Activated CD4-positive, alpha-beta T cell treated with anti-CD3 and anti-CD28 coated beads, Interleukin-2, amount 50 U/mL, for 1 hour (primary cell): ENCODE measurements at places on chromosomes 13 and 19.

DNA sequence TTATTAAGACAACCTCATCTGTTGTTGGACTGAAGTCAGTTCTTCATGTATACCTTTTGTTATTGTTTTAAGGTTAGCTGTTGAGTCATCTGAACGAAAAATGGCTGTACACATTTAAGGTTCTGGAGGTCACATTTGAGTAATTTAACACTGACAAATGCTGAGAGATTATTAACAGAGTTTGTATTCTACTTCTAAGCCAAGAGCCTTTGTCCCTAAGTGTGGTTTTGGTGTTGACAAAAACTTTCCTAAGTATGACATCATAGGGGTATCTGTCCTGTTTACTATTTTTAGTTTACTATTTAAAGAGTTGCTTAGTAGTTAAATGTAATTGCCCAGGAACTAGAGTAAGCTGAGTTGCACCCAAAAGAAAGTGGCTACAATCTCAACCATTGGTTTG, 71.9 kb downstream of the CDK8 start:
- no peak for DNase-seq

DNA sequence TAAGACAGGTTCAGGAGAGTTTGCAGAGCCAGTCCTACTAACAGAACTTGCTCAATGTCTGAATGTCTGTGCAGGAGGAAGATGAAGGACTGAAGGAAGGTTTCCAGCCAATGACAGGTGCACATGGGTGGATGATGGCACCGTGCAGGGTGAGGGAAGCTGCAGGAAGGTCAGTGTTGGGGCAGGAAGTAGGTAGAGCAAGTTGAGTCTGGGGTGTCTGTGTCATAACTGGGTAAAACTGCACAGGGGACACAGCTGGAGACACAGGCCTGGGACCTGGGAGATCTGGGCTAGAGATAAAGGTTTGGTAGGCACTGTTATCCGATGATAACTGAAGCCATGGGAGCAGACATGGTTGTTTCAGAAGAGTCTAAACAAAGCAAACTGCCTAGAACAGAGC, 116.9 kb downstream of the USP12 start:
- no peak for DNase-seq

GRCh38 chr19:55553217-55554182, 8.2 kb upstream of the SBK3 start:
- DNase-seq = no peak

DNA sequence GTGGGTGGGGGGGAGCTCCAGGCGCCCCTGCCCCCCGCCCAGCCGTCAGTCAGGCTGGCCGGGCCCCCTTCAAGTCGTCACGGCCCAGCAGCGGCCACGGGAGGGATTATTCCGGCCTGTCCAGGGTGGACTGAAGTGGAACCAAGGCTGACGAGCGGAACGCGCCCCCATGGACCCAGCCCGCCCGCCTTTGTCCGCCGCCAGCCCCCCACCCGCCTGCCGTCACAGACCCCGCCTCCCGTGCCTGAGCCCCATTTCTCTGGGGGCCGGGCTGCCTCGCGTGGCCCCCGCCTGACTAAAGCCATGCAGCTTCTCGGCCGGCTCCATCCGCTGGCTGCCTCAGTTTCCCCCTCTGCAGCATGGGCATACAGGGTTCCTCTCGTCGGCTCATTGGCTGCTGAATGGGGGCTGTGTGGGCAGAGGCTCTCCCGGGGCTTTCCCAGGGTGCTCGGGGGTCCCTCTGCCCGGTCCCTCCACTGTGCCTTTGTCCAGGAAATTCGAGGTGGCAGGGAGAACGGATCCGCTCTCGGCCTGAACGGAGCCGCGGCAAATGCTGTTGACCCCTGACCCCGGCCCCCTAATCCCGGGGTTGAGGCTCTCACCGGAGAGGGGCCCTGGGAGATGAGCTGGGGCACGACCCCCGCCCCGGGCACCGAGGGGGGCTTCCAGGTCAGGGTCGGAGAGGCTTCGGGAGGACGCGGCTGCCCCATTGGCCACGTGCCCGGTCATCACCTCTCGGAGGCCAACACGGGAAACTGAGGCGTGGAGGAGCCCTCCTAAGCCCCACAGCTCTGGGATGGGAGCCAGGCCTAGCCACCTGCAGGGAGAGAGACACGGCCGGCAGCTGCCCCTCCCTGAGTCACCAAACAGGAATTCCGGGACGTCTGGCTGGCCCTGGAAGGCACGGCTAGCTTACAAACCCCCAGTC, 27.4 kb downstream of the EFNA2 start:
- DNase-seq = no peak

DNA sequence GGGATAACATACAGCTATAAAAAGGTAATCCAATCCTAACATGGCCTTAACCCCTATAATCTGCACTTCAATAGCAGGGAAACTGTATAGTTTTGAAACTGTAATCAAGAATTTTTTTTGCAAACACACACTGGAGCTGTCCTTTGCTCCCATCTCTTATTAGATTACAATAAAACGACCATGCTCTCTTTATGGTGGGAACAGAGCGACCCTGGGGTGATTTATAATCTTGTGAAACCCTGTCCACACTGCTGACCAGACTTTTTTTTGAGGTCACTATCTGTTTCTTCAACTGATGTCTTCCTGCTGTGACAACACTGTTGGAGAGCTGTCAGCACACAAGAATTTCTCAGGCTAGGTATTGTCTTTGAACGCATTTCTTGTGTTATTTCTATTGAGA, 35.3 kb downstream of the DACH1 start:
- DNase-seq = no peak

DNA sequence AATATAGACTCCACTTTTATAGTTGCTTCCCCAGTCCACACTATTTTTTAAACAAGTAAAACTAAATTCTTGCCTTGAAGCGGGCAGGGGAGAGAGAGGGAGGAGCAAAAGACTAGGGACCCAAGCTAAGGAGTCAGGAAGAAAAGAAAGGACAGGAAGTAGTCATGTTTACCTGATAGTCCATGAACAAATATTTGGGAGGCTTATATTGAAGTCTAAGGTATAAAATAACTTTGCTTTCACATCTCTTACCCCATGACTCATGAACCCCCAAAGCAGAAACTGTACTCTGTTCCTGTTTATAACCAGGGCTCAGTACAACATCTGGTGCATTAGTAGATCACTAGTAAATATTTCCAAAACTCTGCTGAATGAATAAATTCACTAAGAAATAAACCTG, 67.3 kb downstream of the ZAR1L start:
- DNase-seq = no peak

GRCh38 chr19:49368711-49369358, 5.2 kb downstream of the DKKL1 start:
- no peak for DNase-seq

DNA sequence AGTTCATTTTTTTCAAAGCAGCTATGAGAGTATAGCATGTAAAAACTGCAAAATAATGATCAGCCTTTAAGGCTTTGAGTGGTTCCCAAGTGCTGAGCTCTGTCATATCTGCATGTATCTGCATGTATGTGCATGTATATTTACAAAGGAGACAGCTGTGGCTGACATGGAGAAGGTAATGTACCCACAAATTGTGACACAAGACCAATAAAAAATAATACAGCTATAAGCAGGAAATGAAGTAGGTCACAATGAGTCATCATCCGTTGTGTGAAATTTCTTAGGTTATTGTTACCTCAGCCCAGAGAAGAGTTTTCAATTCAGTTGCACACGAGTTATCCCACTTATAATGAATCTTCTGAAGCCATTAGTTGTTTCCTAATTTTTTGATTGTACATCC, 60.9 kb upstream of the MED4 start:
- DNase-seq = peak; percentile 6

DNA sequence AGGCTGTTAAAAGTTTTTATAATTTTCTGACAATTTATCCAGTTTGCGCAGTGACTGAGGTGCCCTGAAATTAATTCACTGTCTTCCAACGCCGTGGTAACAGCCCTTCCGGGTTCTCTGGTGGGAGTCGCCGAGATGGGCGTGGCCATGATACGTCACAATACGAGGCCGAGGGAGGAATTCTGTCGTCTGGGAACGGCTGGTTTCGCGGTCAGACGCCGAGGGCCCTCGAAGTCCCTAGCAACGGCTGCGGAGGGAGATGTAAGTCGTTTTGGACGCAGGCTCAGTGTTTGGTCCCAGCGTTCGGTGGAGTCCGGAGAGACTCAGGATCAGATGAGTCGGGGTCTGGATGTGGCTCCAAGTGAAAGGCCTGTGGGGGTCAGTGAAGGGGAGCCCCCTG, 21.7 kb downstream of the ZNF613 start:
- DNase-seq = no peak

- no peak for DNase-seq
Observed at GRCh38 chr13:32195713-32196112, 119.5 kb downstream of the ZAR1L start.

GRCh38 chr19:52070496-52070895, 21.9 kb upstream of the ZNF432 start:
- DNase-seq = no peak

GRCh38 chr13:49657241-49657641, 28.9 kb downstream of the ARL11 start:
- DNase-seq = no peak

GRCh38 chr19:35845215-35846037, 6.9 kb downstream of the NPHS1 start:
- DNase-seq = no peak

- no peak for DNase-seq
Observed at GRCh38 chr19:46328079-46328478, 18.8 kb upstream of the PPP5C start.

DNA sequence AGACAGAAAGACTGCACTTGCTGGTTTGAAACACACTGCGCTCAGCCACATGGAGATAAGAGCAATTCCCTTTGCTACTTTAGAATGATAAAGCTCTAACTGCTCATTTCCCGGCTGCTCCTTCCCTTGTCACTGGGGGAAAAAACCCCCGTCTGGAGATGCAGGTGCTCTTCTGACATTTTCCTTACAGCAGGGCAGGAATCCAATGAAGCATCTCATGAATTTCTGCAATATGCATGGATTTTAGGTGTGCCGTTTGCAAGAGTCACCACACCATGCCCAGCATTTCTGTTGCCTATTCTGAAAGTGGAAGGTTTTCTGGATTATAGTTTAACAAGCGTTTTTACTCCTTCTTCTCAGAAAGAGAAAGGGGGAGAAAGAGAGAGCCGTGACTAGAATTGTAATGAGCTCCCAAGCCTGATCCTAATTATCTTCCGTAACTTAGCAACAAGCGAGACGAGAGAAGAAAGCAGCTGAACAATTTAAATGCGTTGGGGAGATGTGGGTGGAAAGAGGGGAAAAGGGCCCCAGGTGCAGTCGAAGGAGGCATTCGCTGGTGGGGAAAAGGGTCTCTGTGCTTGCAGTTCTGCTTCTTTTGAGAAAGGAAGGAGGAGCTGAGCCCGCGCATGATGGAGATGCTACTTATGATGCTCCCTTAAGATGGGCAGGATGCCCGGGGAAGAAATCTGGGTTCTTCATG, 76.6 kb upstream of the SPATA13 start:
- no peak for DNase-seq

DNA sequence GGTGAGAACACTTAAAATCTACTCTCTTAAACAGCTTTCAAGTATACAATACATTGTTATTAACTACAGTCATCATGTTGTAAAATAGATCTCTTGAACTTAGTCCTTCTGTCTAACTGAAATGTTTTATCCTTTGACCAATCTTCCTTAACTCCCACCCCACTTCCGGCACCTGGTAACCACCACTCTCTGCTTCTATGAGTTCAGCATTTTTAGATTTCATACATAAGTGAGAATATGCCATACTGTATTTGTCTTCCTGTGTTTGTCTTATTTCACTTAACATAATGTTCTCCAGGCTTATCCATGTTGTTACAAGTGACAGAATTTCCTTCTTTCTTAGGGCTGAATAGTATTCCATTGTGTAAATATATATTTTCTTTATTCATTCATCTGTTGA, 144.1 kb upstream of the TRPC4 start:
- DNase-seq = no peak

DNA sequence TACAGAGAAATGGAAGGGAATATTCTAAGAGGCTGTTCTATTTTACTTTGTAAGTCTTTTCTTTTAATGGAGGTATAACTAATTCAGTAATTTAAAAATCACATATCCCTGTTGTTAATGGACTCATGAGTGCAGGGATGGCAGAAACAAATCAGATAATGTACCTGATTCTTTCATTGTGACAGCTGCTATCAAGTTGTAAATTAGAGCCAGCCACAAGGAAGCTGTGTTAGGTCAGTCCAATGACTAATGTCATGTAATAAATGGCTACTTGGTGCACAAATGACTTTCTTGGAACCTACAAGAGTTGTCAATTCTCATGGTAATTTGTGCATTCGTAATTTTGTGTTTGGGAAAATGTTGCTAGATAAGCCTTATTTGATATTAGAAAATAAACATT, 446.4 kb downstream of the DCT start:
- DNase-seq = no peak

DNA sequence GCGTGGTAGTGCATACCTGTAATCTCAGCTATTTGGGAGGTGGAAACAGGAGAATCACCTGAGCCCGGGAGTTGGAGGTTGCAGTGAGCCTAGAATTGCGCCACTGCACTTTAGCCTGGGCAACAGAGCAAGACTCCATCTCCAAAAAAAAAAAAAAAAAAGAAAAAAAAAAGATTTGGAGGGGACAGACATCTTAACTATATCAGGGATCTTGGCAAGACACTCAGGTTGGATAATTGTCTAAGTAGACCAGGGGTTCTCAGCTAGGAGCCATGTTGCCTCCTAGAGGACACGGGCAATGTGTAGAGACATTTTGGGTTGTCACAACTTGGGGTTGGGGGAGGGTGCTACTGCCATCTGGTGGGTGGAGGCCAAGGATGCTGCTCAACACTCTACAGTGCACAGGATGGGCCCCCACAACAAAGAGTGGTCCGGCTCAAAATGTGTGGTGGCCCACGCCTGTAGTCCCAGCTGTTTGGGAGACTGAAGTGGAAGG, 1.9 kb upstream of the ZNF580 start:
- peak; percentile 62 for DNase-seq

GRCh38 chr13:27120811-27121210, 50.8 kb downstream of the USP12 start:
- no peak for DNase-seq

DNA sequence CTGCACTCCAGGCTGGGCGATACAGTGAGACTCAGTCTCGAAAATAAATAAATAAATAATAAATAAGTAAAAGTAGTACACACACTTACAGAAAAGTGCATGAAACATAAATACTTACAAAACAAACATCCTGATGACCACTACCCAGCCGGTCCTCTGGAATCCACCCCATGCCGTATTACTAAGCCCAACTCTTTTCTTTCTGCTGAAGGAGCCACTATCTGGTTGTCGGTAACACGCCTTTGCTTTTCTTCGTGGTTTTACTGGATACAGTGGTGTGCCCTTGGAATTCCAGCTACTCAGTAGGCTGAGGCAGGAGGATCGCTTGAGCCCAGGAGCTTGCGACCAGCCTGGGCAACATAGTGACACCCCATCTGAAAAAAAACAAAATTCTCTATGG, 39.4 kb downstream of the CELF5 start:
- DNase-seq = no peak

GRCh38 chr13:114044486-114044885, 70.6 kb upstream of the C13orf46 start:
- no peak for DNase-seq
